ENCODE measurements at places on chromosomes 4 and X.

GRCh38 chrX:57821703-57822387 is 88.4 kb downstream of the ZXDA start:
- peak; percentile 96 for ATAC-seq

GRCh38 chrX:32530802-32531403 is 680.4 kb downstream of the DMD start:
- peak; percentile 57 for ATAC-seq

DNA sequence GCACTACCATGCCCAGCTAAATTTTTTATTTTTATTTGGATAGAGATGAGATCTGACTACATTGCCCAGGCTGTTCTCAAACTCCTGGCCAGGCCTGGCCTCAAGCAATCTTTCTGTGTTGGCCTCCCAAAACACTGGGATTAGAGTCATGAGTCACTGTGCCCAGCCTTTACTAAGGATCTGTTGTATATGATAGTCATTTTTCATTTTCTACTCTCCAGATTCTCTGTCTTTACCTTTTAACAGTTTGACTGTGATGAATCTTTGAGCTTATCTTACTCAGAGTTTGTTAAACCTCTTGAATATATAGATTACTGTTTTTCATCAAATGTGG is 161.8 kb downstream of the FNIP2 start:
- no peak for ATAC-seq

GRCh38 chrX:104135677-104136076 is 21.1 kb downstream of the SLC25A53 start:
- ATAC-seq = no peak

DNA sequence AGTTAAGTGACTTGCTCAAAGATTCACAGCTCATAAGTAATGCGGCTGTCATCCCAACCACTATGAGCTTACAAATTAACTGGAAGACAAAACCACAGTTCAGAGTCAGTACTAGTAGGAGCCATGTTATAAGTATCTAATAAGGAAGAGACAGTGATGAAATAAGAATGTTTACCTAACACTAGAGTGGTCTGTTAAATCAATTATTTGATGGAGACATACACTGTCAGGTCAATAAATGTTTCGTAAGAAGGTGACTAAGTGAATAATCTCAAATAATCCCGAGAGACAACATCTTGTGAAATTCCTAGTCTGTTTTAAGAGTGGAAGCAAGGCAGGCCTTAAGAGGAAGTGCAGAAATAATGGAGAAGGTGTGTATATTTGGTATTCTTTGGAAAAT is 25.8 kb upstream of the AMELX start:
- no peak for ATAC-seq

DNA sequence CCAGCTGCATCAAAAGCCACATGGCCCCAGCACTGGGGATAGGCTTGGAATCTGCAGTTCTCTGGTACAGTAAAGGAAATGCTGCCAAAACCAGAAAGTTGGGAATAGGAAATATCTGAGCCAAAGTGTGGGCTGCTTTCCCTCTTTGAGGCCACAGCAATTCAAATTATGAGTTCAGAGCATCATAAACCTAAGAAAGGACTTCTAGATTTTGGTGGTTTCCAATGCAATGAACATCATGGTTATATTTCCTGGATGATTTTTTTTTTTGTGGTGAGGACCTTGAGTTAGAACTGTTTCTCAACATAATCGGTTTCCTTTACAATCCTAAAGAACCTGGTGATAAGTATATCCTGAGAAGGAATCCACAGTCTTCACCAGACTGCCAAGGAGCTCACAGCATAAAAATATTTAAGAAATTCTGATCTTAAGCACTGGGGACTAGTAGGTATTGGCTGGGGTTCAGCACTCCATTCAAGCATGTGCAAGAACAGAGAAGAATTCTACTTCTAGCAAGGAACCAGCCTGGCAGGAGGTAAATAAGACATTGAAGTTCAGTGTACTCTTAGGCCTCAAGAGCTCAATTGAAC is 29.8 kb upstream of the ARHGAP24 start:
- no peak for ATAC-seq

- ATAC-seq = peak; percentile 81
These were observed 151.7 kb upstream of the TBL1X start for GRCh38 chrX:9312922-9313867.

DNA sequence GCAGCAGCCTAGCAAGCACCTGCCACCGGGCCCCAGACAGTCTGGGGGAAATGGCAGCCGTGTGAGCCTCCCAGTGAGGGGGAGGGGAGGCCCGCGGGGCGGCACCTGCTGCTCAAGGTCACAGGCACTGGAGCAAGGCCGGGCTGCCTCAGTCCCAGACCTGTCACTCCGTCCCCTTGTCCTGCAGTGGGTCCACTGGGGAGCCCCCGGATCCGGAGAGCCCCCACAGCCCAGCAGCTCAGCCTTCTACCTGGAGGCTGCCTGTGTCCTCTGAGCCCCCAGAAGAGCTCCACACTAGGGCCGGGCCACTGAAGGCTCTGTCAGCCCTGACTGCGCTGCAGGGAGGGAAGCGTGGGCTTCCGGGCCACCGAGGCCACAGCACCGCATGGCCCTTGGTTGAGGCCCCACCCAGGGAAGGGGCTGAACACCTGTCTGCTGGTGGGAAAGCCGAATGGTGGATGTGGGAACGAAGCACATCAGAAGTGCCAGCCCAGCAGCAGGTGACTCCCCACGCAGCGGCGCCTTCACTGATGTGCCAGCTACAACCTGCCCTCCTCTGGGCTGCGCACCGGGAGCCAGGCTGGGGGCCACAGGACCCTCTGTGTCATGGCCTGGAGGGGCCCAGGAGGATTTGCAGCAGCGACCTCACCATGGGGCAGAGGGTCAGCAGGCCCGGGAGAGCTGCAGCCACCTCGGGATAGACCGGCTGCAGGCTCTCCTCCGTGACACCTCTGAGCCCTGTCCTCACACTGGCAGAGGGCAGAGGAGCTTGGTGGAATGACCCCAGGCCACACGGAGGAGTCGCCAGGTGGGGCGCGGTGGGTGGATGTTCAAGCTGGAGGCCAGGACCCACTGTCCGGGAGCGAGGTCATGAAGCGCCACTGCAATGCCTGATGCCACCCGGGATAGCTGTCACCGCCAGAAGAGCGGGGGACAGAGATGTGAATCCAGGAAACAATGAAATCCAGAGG is 35.0 kb upstream of the MXD4 start:
- no peak for ATAC-seq

GRCh38 chrX:30779453-30780030 is 109.5 kb downstream of the TAB3 start:
- ATAC-seq = no peak

DNA sequence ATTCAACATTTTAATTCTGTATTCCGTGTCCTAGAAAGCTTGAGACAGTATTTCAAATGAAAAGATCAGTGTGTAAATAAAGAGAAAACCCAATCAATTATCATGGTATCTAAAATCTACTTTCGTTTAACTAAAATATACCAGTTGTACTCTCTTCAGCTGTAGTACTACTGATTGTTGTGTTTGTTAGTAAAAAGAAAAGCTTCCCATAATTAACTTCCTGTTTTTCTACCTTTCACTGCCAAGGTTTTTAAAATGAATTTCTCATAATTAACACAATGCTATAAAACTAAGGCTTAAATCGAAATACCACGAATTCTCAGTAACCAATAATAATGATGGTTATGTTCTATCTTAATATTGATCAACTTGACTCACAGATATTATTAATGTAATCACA is 37.4 kb downstream of the PPP3CA start:
- ATAC-seq = no peak

- ATAC-seq = peak; percentile 98
These were observed 18.2 kb upstream of the ABLIM2 start for GRCh38 chr4:8176547-8177399.

- no peak for ATAC-seq
These were observed 450.9 kb downstream of the PCDH10 start for GRCh38 chr4:133600008-133600407.

GRCh38 chr4:168592676-168593075 is 95.8 kb downstream of the PALLD start:
- ATAC-seq = no peak

GRCh38 chr4:152106113-152106763 is 345.4 kb upstream of the GATB start:
- ATAC-seq = peak; percentile 87

GRCh38 chr4:41880022-41880837 is 55.0 kb upstream of the TMEM33 start:
- no peak for ATAC-seq

DNA sequence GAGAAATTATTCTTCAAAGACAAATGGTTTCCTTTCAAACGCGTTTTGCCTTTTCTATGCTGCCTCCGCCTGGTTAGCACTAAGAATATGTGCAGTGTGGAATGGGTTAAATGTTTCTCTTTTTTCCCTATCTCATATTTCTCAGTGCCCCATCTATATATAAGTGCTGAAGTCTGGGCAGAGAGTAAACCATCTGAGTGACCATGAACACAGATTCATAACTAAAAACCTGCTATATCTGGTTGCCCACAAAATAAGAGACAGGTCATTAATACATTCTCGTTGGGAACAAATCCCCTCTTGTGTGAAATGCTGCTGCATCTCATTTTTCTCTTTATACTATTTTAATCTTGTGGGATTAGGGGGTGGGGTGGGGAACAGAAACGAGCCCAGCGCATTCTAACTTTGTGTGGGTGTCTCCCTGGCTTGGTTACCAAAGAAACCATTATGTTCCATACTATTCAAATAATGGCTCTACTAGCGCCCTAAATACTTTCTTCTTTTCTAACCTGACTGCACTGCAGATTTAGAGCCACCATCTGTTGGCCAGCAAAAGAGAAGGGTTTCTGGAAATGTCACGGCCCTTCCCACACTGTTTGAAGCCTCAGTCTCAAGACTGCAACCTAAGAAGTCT is 42.2 kb upstream of the PTCHD1 start:
- ATAC-seq = no peak

- peak; percentile 98 for ATAC-seq
These were observed 41.0 kb upstream of the UCP1 start for GRCh38 chr4:140609548-140610425.

GRCh38 chr4:128168701-128169100 is 107.6 kb downstream of the LARP1B start:
- ATAC-seq = no peak

- ATAC-seq = peak; percentile 96
These were observed 756.9 kb downstream of the FAT4 start for GRCh38 chr4:126071346-126072333.

DNA sequence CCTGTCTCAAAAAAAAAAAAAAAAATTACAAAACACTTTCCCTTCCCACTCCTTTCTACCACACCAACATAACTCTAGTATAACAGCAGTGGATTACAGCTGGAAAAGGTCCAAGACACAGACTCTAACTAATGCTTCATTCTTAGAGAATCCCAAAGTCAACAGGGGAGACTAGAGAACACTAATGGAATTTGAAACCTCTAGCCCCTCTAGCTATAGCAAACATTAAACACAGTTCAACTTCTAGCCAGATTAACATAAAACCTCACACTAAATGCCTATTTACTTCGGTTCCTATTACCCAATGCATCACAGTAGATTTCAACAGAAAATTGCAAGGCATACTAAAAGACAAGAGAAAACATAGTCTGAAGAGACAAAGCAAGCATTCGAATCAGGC is 10.5 kb upstream of the DHX15 start:
- peak; percentile 51 for ATAC-seq

DNA sequence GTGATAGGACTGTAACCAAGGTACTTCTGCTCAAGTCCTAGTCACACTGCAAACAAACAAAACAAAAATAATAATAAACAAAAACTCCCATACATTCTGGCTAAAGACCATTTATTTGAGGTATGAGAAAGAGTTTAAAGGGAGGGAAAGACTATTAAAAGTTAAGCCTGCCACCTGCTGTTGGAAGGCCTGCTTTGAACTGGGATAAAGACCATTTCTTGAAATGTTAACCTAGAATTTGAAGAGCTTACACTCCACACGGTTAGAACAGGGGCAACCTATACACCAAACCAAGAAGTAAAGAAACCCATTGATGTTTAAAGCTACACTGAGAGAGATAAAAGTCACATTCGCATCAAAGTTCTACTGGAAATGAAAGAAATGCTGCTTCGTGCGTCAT is 548.7 kb upstream of the DIPK2B start:
- ATAC-seq = peak; percentile 5

GRCh38 chr4:81577392-81577791 is 105.7 kb upstream of the RASGEF1B start:
- ATAC-seq = no peak

GRCh38 chr4:102786279-102786678 is 25.5 kb upstream of the MANBA start:
- ATAC-seq = no peak

- no peak for ATAC-seq
These were observed 110.3 kb upstream of the PDHA2 start for GRCh38 chr4:95729596-95729995.

DNA sequence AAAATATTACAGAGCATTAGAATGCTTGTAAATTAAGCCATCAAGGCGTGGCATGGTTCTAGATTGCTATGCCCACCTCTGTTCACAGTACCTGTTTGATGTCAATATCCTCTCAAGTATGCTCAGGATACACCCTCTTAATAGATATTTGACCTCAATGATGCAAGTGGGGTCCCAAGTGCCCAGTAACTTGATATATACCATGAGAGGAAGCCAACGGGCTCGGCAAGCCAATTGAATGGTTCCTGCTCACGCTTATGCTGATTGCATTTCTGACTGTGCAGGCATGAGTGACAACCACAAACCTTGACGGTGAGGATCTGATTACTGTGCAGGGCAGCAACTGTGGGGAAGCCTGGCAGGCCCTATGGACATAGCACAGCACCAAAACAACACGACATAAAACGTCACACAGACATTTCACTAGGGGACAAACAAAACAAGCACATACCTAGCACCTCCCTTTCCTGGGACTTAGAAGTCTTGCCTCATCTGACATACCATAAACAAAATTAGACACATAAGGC is 179.1 kb upstream of the ETNPPL start:
- no peak for ATAC-seq

DNA sequence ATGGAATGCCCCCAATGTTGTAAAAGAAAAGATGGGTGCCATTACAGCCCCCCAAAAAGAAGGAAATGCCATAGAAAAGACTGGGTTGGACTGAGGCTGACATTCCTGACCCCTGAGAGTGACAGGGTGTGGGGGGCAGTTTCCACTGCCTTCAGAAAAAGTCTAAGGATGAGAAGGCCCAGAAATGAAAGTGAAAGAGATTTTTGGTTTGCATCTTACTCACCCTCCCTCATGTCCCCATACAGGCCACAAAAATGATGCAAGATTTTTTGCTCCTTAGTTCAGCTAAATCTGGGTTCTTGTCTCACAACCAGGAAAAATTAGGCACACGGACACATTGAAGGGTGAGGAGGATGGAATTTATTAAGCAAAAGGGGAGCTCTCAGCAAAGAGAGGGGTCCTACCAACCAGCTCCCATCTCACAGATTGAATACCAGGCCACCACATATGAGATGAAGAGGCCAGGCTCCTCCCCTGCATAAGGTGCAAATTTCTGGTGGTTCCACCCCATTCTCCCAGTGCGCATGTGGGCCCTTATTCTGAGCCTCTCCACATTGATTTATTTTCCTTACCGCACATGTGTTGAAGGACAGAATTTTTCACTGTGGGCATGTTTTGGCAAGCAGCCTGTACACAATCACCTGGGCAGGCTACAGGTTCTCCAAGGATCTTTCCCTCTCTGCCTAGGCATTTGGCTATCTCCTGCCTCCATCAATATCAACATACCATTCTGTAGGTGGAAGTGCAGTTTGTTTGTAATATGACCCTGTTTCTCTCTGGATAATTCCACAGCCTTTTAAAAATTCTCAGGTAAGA is 18.8 kb downstream of the PPP4R3C start:
- no peak for ATAC-seq

- ATAC-seq = peak; percentile 55
These were observed 26.1 kb upstream of the CFAP299 start for GRCh38 chr4:80309294-80310004.

GRCh38 chrX:71131510-71131909 is 13.1 kb downstream of the MED12 start:
- no peak for ATAC-seq

GRCh38 chr4:40822420-40823166 is 72.8 kb downstream of the NSUN7 start:
- no peak for ATAC-seq
